ENCODE measurements at places on chromosomes 6 and 20.

- no peak for DNase-seq
These were observed 8.4 kb upstream of the DYNLRB1 start for GRCh38 chr20:34507702-34508413.

GRCh38 chr20:5570452-5570851 is 179.7 kb upstream of the SHLD1 start:
- no peak for DNase-seq

GRCh38 chr6:72619883-72620696 is 1.8 kb upstream of the KCNQ5 start:
- DNase-seq, result peak; percentile 15

DNA sequence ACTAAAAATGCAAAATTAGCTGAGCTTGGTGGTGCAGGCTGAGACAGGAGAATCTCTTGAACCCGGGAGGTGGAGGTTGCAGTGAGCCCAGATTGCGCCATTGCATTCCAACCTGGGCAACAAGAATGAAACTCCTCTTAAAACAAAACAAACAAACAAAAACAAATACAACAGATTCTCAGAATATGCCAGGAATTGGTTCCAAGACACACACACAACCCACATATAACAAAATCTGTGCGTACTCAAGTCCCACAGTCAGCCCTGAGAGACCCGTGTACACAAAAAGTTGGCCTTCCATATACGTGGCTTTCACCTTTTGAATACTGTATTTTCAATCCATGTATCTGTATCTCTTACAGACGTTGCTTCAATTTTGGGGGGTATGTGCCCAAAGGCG is 98.9 kb upstream of the MARCKS start:
- DNase-seq, result no peak

DNA sequence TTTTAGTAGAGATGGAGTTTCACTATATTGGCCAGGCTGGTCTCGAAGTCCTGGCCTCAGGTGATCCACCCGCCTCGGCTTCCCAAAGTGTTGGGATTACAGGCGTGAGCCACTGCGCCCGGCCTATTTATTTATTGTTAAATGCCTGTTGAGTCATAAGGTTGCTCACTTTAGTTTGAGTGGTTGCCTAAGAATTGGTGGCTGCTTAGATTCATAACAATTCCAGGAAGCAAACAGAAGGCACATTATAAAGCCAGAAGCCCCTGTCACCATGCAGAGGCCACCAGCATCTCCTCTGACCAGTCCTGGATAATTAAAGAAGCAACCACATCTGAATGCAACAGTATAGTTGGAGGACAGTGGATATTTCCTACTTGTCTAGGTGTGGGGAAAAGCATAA is 24.0 kb upstream of the ARMH2 start:
- DNase-seq, result peak; percentile 57

GRCh38 chr6:167682125-167682524 is 144.6 kb upstream of the AFDN start:
- no peak for DNase-seq

- peak; percentile 81 for DNase-seq
These were observed 130.1 kb upstream of the DST start for GRCh38 chr6:56772737-56773184.

DNA sequence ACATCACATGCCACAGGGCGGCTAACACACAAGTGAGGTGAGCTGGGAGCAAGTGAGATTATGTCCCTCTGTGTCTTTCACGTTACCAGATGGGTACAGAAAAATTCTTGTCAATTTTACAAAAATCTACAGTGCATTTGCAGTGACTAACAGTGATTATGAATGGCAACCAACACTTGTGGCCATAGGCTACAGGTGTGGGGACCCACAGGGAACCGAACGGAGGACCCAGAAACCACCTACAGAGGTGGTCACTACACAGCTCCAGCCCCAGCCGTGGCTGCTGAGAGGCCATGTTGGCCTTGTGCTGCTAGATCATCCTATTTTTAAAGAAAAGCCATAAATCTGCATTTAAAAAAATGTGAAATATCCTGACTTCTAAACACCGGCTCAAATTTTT is 50.2 kb downstream of the FYN start:
- DNase-seq, result no peak

DNA sequence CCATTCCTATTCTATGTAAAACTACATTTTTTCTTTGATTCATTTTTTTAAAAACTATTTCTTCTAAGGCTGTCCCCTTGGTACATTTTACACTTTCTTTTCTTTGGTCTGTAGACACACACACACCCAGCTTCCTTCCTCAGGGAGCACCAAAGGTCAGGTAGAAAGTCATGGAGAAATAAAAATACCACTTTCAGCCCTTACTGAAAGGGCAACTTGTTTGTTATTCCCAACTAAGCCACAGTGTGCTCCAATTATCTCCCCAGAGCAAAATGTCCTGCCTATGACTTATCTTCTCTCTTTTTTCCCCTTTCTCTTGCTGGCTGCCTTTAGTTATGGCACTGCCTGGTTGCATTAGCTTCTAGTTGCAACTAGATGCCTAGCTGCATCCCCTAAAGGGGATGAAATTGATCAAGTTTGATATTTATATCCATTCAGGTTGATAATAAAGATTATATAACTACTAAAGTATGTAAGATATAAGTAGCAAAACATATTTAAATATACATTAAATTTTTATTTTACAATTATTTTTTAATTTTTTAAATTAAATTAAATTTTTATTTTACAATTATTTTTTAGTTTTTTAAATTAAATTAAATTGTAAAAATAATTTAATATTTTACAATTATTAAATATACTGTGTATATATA is 21.6 kb upstream of the LRRC1 start:
- no peak for DNase-seq

DNA sequence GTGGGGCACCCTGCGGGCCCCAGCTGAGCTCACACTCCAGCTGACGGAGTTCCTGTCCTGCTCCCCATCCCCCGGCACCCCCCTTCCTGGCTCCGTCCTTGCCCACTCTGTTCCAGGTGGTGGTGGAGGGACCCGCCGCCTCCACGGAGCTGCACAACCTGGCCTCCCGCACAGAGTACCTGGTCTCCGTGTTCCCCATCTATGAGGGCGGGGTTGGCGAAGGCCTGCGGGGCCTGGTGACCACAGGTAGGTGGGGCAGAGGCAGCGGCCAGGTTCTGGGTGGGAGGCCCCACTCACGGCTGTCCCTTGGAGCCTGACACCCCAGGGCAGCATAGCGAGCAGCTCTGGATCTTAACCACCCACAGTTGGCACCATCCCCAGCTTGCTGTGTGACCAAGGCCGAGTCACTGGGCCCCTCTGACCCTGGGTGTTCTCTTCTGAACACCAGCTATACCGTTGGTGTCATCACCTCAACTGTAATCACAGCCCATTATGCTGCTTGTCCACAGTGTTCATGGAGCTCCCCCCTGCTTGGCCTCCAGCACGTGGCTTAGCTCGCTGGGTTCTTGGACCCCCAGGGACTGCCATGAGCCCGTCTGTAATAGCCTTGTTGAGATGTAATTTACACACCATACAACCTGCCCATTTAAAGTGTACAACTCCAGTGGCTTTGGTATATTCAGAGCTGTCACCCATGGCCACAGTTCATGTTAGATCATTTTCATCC is 17.4 kb downstream of the COL20A1 start:
- no peak for DNase-seq

Data from H4 (cell line).